ENCODE measurements at places on chromosomes 6 and 20.

DNA sequence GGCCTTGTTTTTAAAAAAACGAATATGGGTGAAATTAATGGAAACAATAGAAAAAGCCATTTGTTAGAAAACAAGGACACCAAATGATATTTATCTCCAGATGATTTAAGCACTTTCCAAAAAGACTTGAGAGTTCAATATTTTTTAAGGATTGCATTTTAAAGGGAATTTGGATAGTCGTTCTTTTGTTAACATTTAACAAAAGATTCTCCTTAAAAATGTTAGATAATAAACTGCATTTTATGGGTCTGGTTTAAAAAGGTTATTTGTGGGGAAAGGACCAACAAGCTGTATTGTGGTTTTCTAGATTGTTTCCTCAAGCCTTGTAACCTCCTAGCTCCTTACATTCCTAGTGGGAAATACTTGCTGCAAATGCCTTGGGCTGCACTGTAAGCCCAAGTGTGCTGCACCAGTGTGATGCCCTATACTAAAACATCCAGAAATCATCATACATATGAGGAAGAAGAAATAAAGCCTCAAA, 1.5 kb upstream of the PHIP start:
- no peak for DNase-seq

DNA sequence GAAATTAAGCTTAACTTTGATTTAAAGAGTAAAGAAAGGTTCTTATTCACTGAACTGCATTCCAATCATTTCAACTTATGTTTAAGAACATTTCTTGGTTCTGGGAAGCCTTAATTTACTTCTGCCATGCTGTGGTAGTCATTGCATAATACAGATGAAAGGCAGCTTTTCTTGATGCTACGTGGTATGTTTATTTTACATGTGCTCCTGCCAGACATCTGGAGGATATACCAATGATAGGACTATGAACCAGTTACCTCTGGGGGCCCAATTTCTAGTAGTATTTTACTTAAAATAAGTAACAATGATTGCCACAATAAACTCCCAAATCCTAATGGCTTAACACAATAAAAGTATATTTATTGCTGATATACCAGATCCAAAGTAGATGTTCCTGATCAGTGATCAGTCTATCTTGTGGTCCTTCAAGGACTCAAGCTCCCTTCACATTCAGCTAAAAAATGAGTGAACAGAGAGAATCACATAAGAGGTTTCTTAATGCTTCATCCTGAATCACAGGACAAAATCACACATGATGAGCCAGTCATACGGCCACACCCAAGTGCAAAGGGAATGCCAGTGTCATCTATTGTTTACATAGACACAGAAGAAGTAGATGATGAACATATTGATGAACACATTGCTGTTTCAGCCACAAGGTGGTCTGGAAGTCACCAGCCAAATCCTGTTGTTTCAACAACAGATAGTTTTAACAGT, 56.5 kb upstream of the CCN2 start:
- DNase-seq = no peak

DNA sequence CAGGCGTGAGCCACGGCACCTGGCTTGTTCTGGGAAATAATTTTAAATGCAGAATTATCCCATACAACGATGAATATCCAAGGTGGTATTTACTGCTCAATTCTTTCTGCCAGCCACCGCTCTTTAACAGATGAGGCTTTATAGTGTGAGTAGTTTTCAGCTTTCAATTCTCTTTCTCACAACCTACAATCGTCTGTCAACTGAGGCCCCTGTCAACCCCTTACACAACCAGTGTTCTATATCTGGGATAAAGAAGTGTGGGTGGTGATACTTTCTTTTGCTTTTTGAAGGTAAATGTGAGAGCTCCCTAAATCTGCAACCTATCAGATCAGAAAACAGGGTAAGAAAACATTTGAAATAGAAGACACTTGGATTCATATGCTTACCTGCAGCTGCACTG, 22.5 kb downstream of the STAU1 start:
- no peak for DNase-seq

DNA sequence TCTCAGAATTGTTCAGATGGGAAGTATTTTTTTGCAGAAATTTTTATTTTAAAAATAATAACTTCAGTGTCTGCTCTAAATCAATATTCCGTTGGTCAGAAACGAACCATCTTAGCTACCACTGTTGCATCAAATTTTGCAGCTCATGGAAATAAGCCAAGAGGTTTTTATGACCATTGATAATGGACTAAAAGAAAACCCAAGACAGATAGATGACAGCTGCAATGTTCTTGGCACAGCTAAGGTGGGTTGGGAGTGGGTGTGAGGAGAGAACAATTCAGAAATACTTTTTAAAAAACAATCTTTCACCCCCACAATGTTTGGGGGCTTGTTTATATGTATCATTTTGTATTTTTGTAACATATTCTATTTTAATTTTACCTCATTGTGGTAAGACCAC, 121.1 kb downstream of the PDE7B start:
- DNase-seq = no peak

GRCh38 chr6:73004861-73005260, 220.4 kb downstream of the KHDC1L start:
- DNase-seq = no peak

GRCh38 chr6:148085631-148086331, 256.9 kb upstream of the SASH1 start:
- no peak for DNase-seq

- DNase-seq = no peak
These were observed 398.3 kb downstream of the LAMA2 start for GRCh38 chr6:129281168-129281796.

DNA sequence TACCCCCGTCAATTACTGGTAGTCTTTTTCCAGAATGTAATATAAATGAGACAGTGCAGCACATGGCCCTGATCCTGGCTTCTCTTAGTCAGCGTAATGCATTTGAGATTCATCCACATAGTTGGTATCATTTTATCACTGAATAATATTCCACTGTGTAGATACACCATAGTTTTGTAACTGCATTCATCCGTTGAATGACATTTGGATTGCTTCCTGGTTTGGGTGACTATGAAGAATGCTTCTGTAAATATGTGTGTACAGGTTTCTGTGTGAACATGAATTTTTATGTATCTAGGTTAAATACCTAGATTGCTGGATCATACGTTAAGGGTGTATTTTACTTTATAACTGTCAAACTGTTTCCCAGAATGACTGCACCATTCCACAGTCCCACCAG, 62.6 kb upstream of the STMND1 start:
- no peak for DNase-seq

DNA sequence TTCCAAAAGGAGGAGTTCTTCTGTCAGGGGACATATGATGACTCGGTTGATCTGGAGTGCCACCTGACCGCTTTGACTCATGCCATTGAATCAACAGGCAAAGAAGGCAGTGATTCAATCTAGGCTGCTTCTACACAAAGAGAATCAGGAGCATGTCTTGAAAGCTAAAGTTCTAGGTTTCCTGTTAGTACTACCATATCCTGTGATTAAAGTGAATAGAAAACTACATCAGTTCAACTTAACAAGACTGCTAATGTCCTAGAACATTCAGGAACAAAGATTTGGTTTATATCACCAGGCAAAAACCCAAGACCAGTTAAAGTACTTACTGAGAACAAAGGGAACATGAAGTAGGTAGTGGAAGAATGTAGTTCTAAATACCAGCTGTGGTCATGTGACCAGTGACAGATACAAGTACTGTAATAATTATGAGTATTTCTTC, 216.8 kb upstream of the SGK1 start:
- DNase-seq = no peak

DNA sequence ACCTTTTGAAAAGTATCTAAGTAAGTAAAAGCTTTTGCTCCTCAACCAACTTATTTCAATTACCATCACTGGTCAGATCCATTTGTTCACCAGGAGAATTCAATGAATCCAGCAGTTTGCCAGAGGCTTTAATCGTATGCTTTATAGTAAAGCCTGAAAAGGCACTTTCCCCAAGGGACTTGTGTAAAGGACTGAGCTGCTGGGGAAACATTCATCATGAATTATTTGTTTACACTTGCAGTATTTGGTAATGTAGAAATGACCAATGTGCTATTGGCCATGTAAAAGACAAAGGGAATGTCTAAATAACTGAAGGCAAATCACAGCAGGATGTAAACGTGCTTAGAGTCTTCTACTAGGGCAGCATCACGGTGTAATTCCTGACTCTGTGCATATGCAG, 471.4 kb downstream of the ADGRB3 start:
- no peak for DNase-seq

DNA sequence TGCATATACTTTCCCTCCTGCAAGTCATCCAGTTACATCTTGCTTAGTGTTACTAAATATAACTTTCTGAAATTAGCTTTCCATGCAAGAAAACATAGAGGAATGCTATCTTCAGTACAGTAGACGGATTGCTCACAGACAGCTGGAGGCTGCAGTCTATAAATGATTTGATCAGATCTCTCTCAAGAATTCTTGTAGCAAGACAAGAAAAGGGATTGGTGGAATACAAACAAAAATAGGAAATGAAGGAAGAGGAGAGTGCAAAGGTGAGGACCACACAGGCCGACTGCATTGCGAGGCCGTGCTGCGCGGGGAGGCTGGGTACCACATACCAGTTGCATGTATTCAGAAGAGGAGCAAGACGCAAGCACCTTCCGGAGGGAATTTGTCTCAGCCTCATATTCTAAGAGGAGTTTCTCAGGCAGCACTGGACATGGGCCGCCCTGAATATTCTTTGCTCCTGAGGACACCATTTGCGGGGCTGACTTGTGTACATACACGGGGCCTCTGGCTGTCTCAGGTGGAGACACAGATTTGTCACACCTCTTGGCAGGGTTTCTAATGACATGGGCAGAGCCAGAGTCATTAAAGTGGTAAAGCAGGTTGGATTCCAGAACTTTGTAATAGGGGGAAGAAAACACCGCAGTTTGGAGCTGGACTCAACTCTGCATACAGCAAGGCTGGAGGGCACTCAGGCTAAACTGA, 22.7 kb upstream of the KIF25 start:
- no peak for DNase-seq

GRCh38 chr20:4012589-4012988, 2.8 kb downstream of the RNF24 start:
- DNase-seq = no peak

DNA sequence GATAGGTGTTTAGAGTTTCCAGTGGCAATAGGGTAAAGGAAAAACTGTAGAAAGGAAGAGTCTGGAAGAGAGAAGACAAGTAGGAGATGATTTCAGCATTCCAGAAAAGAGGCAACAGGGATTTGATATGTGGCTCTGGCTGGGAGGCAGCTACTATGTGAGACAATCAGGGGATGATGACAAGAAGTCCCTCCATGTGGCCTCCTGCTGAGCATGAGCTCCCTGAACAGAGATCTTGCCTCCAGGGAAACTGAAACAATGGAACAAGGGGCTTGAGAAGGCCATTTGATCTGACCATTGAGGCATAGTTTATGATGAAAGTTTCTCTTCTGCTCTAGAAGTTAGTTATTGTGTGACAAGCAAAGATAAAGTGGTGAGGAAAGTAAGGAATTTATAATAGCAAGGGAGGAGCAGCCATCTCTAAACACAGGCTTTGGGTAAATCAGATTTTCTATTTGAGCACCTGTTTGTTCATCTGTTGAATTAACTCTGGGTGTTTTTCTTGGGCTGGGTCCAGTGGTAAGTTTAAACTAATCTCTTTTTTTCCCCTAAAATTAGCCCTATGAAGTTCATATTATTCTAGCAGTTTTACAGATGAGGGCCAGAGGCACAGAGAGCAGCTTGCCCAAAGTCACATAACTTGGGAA, 3.0 kb upstream of the GPX5 start:
- no peak for DNase-seq

DNA sequence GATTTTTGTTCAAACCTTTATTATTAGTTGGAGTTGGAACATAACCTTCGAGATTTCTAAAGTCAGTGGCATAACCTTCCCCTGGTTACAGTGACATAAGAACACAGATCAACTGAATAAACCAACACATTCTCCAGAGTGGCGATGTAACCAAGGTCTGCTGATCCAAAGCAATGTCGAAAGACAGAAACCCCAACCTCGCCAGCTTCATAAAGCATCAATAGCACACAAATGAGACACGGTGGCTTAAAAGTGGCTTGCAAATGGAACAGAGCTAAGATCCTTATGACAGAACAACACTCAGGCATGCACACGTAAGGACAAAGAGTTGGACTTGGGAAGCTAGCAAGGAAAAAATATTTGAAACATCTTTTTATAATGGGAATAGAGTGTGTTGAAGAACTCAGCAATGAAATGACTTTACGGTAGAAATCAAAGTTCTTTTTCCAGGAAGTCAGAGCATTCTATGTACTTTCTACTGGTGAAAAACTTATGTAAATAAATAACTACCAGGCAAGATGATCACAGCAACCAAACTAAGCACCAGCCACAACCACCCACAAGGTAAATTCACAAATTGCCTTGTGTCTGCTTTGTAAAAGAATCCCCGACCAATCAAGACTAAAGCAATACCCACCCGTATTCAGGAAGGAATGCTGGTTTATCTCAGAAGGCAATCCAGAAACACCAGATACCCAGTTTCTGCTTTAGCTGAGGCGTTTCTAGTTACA, 61.0 kb upstream of the NHSL1 start:
- no peak for DNase-seq

DNA sequence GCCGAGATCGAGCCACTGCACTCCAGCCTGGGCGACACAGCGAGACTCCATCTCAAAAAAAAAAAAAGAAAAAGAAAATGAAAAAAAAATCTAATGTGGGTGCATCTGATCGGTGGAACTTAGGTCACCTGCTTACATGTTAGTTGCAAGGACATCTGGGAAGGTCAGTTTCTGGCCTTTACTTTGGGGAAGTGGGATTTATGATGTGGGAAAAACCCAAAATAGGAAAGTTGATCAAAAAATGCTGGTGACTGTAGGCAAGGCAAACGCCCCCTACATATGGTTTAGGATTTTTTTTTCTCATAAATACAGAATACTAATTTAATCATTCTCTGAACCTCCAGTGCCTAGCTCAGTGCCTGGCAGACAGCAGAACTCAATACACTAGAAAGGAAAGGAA, 69.2 kb upstream of the PIM1 start:
- no peak for DNase-seq

- DNase-seq = no peak
These were observed 272.2 kb upstream of the THEMIS start for GRCh38 chr6:128172752-128173682.

DNA sequence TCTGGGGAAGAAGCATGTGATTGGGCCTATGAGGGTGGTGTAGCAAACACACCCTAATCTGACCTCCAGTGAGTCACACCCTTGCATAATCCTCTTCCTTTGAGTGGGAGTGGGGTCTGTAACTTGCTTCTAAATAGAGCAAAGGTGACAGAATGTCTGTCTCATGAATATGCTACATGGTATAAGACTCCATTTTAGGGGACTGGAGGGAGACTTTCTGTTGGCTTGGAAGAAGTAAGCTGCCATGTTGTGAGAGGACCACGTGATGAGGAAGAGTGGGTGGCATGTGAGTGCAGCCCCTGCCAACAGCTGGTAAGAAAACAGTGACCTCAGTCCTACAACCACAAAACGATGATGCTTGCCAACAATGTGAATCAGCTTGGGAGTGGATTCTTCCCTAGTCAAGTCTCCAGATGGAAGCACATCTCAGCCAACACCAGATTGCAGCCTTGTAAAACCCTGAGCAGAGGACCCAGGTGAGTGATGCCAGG, 3.7 kb downstream of the AK9 start:
- DNase-seq = no peak

- DNase-seq = peak; percentile 49
These were observed 193.1 kb downstream of the DOK5 start for GRCh38 chr20:54668271-54669039.

Data from endothelial cell (in vitro differentiated cells).